ENCODE measurements at places on chromosomes 5 and 9. TPM values are rescaled to one million over a fixed set of nuclear protein-coding genes. Genes with fewer than 3 reads are reported as not detected.

Gene KIF4B
- total RNA-seq, result 0.14 TPM

Gene ESM1
- total RNA-seq, result 0.17 TPM

Gene ANKRA2
- 23.2 TPM for total RNA-seq

Gene NXNL2
- 1.8 TPM for total RNA-seq

Gene SAXO1
- total RNA-seq, result 0.48 TPM

GRCh38 chr9:71676460-71676859 is 91.9 kb downstream of the CEMIP2 start:
- DNase-seq, result no peak

DNA sequence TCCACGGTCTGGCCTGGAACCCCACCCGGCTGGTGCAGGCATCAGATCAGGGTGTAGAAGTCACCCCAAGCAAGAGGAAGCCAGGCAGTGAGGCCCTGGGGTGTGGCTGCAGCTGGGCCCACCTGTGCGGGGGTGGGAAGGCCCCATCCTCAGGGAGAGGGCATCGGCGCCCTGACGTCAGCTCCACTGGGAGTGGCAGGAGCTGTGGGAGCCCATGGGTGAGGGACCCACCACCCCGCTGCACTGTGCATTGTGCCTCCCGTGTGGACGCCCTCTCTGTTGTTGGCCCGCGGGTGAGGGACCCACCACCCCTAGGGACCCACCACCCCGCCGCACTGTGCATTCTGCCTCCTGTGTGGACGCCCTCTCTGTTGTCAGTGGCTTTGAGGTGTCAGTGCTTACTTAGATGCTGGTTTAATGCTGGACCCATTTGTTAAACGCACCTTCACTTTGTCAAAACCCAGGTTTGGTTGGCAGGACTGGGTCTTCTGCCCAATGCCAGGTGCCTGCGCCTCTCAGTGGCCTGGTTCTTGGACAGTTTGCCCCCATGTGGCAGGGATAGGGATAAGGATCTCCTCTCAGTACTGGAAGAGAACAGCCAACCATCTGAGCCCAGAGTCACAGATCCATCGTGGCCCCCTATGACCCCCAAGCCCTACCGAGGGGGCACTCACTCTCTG is 6.9 kb upstream of the EXOC3 start:
- DNase-seq, result no peak

GRCh38 chr9:34508951-34509350 is 13.8 kb downstream of the ENHO start:
- no peak for DNase-seq

GRCh38 chr9:84708400-84708799 is 38.9 kb downstream of the NTRK2 start:
- DNase-seq, result no peak

GRCh38 chr5:103785569-103785968 is 223.0 kb upstream of the NUDT12 start:
- no peak for DNase-seq

- DNase-seq, result no peak
These were observed 642.3 kb downstream of the DMRTA1 start for GRCh38 chr9:23088932-23089364.

- no peak for DNase-seq
These were observed at the start of gene RASGRF2 for GRCh38 chr5:80959768-80960442. TSS of gene RASGRF2 (plus strand) at chr5:80960363. CDS start at chr5:80960739, 376 bp downstream.

DNA sequence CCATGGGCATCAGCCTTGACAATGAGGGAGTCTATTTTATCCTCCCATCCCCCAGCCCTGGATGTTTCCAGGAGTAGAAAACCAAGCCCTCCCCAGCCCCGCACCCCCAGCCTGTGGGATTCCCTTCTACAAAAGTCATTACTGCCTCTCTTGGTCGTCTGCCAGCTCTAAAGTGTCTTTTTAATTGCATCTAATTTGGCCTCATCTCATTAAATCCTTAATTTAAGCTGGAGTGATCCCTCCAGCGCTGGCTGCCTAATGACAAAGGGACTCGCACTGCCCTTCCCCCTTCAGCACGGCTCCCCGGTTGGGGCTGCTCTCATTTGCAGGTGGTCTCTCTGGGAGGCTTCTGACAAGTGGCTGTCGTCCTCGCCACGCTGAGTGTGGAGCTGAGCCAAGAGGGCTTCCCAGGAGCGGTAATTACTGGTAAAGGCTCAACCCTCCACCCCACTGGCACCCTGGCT is 107.9 kb upstream of the ALDH1B1 start:
- no peak for DNase-seq
